ENCODE measurements at places on chromosomes 2 and 18.

GRCh38 chr2:127853671-127854070 lies 4.3 kb downstream of the POLR2D start:
- no peak for DNase-seq

GRCh38 chr2:88590998-88591613 lies 36.2 kb downstream of the EIF2AK3 start:
- no peak for DNase-seq

- DNase-seq: no peak
These were observed 36.6 kb downstream of the EXOC6B start for GRCh38 chr2:72789241-72789640.

- peak; percentile 61 for DNase-seq
These were observed 49.4 kb downstream of the SLC66A2 start for GRCh38 chr18:79902075-79902474.

DNA sequence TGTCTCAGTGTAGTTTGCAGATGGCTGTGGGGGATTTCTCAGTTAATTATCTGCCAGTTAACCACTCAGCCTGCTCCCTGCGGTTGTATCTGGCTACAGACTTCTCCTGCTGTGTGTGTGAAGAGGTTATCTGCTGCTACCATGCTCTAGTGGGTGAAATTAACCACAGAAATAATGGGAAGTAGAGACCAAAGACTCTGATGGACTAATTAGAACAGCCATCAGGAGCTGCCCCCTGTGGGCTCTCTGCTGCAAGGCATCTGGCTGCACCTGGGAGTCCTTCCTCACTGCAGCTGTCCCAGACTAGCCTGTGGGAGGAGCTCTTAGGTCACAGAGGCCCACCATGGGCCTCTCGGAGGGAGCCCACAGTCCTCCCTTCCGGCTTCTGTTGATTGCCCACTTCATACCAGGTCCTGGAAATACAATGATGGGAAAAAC lies 66.6 kb downstream of the CTIF start:
- no peak for DNase-seq

DNA sequence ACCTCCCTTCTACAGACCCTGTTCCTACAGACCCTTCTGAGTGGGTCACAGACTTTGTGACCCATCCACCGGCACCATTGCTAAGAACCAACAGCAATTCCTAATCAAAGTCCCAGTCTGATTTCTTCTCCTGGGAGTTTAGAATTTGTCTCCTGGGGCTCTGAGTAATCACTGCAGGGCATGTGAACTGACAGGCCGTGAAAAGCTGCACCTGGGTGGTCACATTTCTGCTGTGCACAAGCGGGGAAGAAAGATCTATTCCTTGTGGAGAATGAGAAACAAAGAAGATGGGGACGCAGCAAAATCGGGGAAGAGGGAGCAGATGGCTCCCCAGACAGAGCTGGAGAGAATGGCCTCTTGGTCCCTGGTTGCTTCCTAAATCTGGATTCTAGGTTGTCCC lies 151.0 kb downstream of the ARL4C start:
- DNase-seq: no peak

- no peak for DNase-seq
These were observed 517.2 kb upstream of the ACVR2A start for GRCh38 chr2:147327613-147328012.

- DNase-seq: peak; percentile 75
These were observed 12.9 kb upstream of the TEX51 start for GRCh38 chr2:126885751-126886210.

DNA sequence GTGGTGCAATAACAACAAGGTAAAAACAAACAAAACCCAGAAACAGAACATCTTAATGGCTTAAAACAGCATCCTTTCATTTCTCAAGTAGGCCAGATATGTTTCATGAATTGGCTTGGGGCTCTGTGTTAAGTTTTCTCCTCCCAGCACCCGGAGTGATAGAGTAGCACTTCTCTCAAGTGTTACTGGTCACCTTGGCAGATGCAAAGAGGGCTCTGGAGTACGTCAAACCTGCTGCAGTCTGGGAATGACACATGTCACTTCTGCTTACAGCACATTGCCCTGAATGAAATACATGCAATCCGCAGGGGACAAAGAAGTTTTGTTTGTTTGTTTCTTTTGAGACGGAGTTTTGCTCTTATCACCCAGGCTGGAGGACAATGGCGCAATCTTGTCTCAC lies 639.3 kb downstream of the CNTNAP5 start:
- no peak for DNase-seq

GRCh38 chr18:26685438-26686157 lies 137.2 kb upstream of the KCTD1 start:
- no peak for DNase-seq

- DNase-seq: no peak
These were observed 66.1 kb upstream of the ID2 start for GRCh38 chr2:8615576-8616281.

DNA sequence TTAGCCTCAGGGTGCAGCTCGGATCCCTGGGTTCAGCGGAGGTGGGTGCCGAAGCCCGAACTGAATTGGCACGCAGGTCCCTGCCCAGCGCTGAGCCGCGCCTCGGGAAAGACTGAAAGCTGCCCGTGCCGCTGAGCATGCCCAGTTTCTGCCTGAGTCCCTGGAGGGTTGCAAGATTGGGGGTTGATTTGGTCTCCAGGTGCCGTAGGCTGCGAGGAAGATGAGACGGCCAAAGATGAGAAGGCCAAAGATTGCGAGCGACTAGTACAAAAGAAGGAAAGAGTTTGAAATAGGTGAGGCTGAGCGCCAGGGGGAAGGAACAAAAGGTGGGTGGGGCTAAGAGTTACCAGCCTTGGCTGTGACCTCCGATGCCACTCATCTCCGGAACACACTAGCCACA lies 852 bp upstream of the KCNH7 start:
- no peak for DNase-seq

- DNase-seq: no peak
These were observed 236.2 kb downstream of the OSR1 start for GRCh38 chr2:19122220-19122619.

GRCh38 chr18:36298126-36298741 lies 721 bp downstream of the FHOD3 start:
- DNase-seq: no peak

Measured in cardiac septum (tissue), 1 donor.